Central memory CD8-positive, alpha-beta T cell (primary cell): ENCODE measurements at places on chromosomes 5 and 9.

- DNase-seq = no peak
Measured at GRCh38 chr5:64213011-64213410, 47.4 kb downstream of the RNF180 start.

DNA sequence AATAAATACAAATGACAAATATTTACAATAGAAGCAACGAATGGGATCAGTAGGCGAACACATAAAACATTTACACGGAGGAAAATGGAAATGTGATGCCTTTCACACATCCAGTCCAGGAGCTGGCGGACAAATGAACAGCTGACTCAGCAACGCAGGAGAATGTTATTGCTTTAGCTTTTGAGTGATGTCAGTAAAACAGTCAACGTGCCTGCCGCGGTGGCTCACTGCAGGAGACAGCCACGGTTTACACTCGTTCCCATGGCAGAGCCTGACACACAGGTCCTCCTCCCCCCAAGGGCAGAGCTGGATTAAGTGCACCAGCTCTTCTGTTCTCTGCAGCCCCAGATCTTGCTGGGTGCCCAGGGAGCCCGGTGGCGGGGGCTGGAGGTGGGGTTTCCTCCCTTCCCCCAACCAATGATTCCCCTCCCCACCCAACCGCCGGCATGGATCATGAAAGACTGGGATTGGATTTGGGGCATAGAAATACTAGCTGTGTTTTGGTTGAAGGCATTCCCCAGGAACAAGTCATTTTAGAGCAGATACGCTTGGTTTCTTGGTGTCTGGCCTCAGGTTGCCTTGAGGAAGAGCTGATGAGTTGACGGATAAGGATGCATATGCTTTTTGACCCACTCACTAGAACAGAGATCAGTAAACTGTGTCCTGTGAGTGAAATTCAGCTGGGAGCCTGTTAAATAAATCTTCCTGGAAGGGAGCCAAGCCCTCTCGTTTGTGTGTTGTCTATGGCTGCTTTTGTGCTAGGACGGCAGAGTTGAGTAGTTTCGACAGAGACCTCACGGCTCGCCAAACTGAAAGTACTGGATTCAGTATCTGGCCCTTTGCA lies 12.5 kb downstream of the STC2 start:
- no peak for DNase-seq

GRCh38 chr5:143837306-143837848 lies 25.4 kb downstream of the HMHB1 start:
- no peak for DNase-seq

- peak; percentile 25 for DNase-seq
Measured at GRCh38 chr5:14593326-14594021, 11.9 kb downstream of the OTULINL start.

DNA sequence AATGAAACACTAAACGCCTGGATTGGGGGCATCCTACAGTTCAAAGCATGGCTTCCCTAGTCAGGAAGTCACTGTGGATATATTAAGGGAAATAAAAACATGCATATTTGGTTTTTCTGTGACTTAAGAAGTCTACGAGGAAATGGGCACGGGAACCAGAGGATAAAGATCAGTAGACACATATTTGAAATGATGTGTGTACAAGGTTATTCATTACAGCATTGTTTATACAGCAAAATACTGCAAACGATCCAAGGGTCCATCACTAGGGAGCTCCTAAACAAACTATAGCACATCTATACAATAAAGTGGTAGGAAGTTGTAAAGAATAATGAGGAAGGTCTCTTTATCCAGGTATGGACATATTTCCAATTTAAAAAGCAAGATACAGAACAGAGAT lies 71.8 kb downstream of the EFNA5 start:
- DNase-seq = no peak

DNA sequence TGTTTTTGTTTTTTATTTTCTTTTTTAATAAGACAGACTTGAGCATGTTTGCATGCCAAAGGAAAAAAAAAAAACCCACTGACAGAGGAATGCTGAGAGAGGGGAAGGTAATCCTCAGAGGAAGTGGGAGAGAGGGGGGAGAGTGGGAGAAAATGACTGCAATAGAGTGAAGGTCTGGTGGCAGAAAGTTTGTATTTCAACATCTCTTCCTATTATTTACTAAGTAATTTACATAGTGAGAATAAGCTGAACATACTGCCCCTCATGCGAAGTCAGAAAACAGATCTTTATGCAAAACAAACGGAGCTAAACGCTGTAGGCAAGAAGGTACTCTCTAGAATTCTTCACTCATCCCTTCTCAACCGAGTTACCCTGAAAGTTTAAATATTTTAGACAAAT lies 45.0 kb downstream of the ELL2 start:
- DNase-seq = no peak

GRCh38 chr9:101326035-101326434 lies 58.8 kb downstream of the BAAT start:
- no peak for DNase-seq

GRCh38 chr5:127280491-127281220 lies 9.9 kb upstream of the MEGF10 start:
- DNase-seq = no peak

DNA sequence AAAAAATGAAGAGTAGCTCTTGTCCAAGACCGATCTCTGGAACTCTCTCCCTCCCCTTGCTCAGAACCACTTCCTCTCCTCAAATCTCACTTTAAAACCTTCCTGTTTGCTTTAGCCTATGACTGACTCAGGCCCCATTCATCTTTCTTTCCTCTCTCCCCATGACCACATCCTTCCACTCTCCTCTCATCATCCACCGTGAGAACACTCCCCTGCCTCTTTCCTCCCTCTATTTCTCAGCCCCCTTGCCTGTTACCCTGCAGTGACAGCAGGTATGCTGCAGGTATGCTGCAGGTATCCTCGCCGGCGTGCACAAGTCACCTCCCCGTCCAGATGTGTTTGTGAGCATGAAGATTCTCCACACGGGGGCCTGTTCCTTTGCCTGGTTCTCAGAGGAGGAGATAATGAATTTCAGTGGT lies 505.3 kb downstream of the CCDC171 start:
- DNase-seq = no peak

- DNase-seq = no peak
Measured at GRCh38 chr5:157942595-157942994, 83.7 kb upstream of the CLINT1 start.

- no peak for DNase-seq
Measured at GRCh38 chr9:74729136-74729695, 158.5 kb downstream of the TRPM6 start.
